Activated CD4-positive, alpha-beta T cell treated with anti-CD3 and anti-CD28 coated beads, Interleukin-10, Interleukin-2, amounts not matched to agents 100 ng/mL and 50 ng/mL, durations not matched to agents 16 hours and 8 hours (primary cell): ENCODE measurements at places on chromosomes 1 and 21.
A peak's percentile ranks its signal among the peaks of the same experiment; 100 is the strongest.

DNA sequence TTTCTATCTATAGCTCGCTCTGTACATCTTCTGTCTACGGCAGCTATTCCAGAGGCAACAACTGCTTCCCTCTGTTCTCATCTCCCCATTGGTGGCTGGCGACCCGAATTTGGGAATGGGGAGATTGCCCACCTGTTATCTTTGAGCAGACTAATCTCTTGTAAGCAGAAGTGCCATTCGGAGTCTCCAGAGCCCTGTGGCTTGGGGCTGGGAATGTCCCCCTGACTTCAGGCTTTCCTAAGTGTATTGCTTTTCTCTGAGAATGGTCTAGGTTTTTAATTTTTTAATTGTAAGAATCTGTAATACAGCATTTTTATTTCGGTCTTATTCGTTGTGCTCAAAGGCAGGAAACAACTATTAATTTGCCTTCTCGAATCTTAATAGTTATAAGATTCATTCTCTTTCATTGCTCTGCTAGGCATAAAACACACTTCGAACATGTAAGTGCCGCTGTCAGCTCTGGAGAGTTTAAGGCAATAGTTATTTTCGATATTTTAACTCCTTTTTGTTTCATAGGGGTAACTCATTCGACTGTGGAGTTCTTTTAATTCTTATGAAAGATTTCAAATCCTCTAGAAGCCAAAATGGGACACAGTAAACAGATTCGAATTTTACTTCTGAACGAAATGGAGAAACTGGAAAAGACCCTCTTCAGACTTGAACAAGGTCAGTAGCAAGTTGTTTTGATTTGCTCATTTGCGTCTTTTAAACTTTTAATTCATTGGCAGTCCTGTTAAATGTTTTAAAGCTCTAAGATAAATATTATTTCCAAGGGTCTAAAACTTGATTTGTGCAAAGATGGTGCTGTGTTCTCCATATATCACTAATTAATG is 514 bp downstream of the AGL start:
- DNase-seq = no peak

DNA sequence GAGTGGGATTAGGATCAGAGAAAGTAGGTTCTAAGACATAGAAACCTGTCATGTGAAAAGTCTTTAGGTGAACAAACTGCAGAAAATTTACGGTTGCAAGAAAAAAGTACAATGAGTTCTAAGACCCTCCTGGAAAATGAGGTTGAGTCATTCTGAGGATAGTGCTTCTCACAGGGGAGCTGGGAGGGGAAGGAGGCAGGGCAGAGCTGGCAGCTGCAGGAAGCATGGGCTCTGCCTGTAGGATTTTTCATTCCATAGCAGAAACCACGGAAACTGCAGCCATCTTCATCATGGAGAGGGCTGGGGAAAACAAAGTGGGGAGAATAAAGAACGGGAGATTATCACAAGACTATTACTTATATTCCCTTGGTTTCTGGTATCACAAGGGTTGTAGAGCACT is 25.8 kb upstream of the THEM4 start:
- DNase-seq = no peak

GRCh38 chr1:190196020-190196419 is 281.6 kb downstream of the BRINP3 start:
- DNase-seq = no peak

GRCh38 chr1:173329726-173330125 is 122.6 kb upstream of the TNFSF4 start:
- DNase-seq = no peak

DNA sequence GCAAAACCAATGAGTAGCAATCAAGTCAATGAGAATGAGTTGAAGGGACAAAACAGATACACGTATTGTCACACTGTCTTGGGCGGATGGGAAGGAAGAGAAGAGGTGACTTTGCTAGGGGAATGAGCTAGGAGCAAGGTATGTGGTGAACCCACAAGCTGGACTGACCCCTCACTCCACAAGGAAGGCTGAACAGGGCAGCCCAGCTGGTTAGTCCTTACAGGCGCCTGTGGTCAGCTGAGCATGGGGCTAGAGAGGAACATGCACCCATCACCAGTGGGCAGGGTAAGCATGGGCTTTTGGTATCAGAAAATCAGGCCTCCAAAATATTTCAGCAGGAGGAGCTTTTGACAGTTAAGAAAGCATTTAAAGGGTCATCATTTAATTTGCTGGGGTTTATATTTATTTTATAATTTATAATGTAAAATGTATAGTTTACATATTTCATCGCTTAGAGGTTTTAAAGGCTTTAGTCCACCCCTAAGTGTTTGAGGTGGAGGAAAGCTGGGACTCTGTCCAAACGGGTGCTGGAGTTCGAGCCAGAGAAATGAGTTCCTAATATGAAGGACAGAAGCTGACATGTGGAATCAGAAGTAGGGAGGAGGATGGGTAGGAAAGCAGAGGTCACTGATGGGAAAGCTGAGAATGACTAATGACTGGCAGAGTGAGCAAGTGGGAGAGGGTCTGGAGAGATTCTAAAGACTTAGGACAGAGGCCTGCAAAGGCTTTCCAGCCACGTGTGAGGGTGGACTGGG is 22.0 kb upstream of the ACBD6 start:
- no peak for DNase-seq

DNA sequence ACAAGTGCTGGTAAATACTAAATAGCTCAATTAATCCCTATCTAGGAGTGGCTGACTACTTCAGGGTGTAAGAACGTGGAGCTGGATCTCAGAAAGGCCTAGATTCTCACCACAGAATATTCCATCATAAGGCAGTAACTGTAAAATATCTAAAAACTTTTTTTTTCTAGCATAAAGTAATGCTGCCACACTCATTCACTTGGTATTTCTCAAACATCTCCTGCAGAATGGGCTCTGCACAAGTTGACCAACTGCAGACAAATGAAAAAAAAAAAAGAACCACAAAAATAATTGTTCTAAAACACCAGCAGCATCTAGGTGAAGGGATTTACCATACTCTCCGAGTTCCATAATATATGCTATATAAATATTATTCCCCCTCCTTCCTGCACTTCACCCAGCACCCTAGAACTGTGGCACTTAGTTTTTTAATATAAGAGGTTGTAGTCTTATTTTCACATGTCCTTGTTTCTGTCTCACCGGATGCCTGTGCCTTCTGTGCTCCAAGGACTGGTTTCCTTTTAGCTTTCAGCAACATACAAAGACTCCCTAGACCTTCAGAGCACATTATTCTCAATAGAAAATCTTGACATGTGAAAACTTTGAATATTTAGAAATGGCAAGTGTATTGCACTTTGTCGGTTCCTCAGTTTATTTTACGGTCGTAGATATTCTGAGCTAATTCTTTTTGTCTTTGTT is 8.9 kb downstream of the VSIG8 start:
- DNase-seq = no peak

DNA sequence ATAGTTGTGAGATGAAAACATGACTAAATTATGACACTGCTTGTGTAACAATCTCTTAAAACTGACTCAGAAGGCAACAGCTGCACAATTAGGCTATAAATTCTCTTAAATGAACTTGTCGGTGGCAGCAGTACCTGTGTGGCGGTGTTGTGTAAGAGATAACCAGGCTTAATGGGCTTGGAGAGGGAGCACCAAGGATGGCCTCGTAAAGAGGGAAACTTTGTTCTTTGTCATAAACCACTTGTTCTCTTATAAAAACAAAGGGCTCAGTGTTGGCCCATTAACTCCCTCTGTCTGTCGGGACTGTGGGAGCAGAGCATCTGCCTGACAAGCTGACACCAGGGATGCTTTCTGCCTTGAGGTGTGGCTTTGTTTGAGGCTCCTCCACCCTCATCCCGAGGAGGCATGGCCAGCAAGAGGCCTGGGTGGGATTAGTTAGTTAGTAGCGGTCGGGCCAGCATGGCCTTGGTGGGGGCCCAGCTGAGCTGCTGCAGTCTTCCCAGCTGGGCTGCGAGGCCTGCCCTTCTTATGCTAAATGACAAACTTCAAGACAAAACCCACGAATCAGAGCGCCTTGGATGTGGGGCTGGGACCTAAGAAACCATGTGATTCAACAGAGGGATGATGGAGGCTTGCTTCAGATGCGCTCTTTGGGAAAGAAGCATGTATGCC is 171.4 kb downstream of the CAMTA1 start:
- DNase-seq = no peak

DNA sequence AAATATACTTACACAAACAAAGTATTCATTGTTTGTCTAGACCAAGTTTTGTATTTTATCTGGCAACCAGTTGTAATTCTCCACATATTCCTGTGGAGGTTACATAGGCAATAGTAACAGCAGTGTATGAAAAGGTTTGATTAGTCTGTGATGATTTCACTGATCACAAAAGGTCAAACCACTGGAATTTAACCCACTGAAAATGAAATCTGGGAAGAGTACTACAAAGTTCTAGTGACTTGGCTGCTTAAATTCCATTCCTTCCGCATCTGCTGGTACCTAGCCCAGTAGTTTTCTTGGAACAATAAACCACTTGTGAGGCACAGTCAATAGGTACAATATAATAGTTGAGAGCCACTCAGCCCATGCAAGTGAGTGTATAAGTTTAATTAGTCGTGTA is 205.4 kb downstream of the NFIA start:
- DNase-seq = no peak

GRCh38 chr1:70811815-70812214 is 235.8 kb downstream of the PTGER3 start:
- DNase-seq = no peak

DNA sequence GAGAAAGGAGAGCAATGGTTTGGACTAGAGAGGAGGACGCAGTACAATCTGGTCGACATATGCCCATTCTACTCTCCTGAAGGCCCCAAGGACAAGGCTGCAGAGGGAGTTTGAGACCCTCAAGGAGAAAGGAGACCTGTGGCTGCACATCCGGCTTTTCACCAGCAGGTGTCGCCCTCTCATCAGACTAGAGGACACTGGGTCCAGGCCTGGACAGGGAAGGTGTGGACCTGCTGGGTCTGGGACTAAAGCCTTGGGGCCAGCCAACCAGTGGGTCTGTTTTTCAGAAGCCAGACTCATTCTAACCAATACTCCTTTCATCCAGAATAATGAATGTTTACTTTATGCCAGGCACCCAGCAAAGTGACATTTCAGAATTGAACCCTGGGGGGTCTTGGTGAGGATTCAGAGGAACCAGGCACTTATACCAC is 5.0 kb downstream of the SRARP start:
- DNase-seq = peak; percentile 76

GRCh38 chr1:230632273-230632873 is 9.9 kb upstream of the COG2 start:
- DNase-seq = peak; percentile 42

- DNase-seq = no peak
These were observed 327 bp downstream of the LRRC40 start for GRCh38 chr1:70205071-70205433.

DNA sequence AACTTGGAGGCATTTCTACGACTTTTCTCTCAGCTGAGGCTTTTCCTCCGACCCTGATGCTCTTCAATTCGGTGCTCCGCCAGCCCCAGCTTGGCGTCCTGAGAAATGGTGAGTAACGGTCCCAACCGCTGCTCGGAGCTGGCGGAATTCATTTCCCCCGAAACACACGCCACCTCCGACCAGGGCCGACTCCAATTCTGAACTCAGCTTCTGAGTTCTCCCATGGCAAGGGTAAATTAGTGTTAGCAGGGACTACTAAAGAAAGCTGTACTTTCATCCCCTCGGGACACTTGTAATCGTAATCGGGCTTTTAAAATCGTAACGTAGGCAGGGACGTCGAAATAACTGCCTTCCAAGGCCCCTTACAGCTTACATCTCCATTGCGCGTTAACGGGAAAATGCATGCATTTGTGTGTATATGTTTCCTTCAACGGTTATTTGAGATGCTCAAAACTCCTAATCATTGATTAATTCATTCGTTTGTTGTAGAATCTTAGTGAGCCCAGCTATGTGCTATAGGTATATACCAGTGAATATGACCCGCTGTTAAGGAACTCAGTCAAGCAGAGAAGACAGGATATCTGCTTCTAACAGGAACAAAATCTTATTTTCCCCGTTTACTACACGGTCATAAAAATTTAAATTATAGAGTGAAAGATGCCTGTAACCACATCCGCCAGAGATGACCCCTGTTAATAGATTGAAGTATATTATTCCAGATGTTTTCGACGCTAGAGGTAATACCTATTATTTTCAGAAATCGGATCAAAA is 472 bp downstream of the DTL start:
- DNase-seq = peak; percentile 15

DNA sequence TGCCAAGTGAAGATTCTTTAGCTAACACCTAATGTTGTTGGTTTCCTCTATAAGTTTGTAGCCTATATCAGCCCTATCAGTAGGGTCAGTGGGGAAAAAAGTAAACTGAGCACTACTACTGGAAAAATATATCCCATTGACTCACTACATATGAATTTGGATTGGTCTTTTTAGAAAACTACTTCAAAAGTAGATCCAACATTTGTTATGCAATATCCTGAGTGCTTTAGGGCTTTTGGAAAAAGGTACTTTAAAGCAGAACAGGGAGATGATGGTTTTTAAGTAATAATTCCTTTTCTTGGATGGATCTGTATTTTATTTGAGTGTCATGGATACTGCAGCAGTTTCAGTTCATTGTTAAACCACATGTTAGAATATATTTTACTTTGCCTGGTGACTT is 7.1 kb downstream of the C1orf21 start:
- no peak for DNase-seq

GRCh38 chr1:78101514-78101913 is 55.7 kb downstream of the GIPC2 start:
- no peak for DNase-seq

DNA sequence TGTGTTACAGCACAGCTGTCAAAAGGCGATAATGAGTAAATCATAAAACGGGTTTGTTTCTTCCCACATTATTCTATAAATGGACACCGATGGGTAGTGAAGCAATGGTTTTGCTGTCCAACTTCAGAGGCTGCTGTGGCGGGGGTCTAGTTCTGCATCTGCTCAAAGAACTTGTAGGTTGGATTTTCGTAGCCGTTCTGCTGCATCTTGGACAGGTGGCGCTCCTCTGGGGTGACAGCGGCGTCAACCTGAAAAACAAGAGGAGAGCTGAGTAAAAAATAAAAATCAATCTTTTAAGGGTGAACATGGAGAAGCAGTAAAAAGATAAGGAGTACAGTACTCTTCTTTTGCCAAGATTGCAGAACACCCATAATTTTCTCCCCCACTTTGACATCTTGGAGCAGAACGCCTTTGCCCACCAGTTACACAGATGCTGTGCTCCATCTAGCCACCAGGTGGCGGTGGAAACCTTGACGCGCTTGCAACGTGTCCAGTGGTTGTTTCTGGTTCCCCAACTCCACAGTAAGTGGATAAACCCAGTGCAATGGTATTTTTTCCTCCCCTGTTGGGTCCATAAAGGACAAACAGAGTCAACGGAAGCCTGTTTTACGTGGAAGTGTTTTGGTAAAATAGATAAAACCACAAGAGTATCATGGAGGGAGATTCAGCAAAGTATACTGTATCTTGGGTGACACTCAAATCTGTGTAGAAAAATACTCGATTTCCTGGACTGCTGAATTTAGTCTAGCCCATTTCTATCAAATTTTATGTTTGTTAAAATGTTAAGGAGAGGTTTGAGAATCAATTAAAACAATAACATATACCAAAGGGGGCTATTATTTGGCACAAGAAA is 147.0 kb downstream of the GABPA start:
- peak; percentile 68 for DNase-seq

- DNase-seq = no peak
These were observed 33.9 kb upstream of the GRHL3 start for GRCh38 chr1:24285231-24285630.

- DNase-seq = no peak
These were observed 4.3 kb upstream of the SLC35D1 start for GRCh38 chr1:67058242-67058641.

- DNase-seq = no peak
These were observed 779.4 kb downstream of the LTN1 start for GRCh38 chr21:28213261-28213660.
